HFFc6 (cell line): ENCODE measurements at places on chromosomes 4 and X.
A peak's percentile ranks its signal among the peaks of the same experiment; 100 is the strongest.

- no peak for DNase-seq
These were observed 1.9 kb downstream of the POU4F2 start for GRCh38 chr4:146640465-146641061.

DNA sequence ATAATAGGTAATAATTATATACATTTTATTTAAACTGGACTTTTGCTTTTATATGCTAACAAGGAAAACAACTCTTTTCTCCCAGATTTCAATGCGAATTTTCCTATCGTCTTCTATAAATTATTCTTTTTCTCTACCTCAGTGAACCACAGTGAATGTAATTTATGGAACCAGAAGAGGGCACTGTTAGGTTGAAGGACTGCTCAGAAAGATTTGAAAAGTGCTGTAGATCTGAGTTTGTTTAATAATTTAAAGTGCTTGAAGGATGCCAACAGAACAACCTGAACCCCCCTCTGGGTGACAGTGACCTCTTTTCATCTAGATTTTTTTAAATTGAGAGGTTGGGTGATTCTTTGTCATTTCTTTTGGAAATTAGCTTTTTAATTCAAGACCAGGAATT is 54.9 kb downstream of the PHOX2B start:
- DNase-seq = peak; percentile 39

DNA sequence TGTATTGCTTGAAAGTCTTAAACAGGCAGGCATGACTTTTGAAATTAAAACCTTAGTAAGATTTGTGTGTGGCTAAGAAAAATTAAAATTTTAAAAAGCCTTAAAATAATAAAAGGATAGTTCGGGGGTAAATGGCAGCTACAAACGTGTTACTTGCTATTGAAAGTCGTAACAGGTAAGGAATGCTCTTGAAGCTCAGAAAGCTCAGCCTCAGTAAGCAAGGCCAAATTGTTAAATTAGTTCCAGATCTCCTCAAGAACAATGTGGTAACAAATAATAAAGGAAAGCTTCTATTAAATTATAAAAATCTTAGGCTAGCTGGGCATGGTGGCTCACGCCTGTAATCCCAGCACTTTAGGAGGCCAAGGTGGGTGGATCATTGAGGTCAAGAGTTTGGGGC is 25.5 kb downstream of the PRMT9 start:
- no peak for DNase-seq

DNA sequence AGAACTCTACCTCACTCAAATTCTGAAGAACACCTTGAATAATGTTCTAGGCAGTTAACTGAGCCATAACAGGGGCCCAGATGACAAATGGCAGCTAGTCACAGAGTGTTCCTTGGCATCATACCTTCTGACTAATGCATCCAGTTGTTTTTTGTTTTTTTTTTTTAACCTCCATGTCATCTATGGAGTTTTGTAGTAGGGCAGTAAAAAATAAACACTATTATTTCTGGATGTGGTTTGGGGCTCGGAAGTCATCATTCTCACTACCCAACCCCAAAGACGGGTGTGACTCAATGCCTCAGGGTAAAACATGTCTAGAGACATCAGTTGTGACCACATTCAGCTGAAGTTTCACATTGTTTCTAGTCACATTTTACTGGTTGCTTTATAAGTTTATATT is 31.2 kb upstream of the MCF2 start:
- DNase-seq = peak; percentile 63

- DNase-seq = no peak
These were observed 53.1 kb downstream of the NDST3 start for GRCh38 chr4:118087366-118087765.

- no peak for DNase-seq
These were observed 7.5 kb downstream of the BCOR start for GRCh38 chrX:40090050-40090804.

- peak; percentile 68 for DNase-seq
These were observed 12.7 kb downstream of the GAB3 start for GRCh38 chrX:154738011-154738738.

DNA sequence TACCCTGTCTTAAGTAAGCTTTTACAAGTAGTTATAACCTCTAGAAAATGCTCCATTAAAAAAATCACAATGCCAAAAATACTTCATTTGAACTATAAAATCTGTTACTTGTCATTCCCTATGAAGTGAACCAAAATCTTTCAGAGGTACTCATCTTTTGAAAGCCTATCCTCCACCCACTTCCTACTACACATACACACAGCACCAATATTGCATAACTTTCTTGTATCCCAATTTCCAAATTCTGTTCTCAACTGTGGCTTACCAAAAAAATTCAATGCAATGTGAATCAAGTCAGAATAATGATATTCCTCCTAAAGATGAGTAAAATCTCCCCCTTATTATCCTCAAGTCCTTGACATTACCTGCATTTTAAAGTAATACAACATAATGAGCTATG is 15.9 kb downstream of the DHX15 start:
- no peak for DNase-seq

DNA sequence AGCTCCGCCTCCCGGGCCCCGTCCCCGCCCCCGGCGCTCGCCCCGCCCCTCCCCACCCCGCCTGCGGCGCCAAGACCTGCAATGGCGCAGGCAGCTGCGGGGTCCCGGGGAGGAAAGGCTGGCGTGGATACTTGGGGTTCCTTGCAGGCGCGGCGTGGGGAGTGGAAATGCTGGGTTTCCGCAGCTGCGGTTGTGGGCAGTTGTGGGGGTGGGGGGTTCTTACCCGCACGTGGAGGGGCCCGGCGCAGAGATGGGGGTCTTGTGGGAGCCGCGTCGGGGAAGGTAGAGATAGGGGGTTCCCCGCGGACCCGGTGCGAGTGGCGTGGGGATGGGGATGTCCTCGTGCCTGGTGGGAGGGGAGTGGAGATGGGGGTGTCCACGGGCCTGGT is 680 bp upstream of the ASMTL start:
- no peak for DNase-seq

DNA sequence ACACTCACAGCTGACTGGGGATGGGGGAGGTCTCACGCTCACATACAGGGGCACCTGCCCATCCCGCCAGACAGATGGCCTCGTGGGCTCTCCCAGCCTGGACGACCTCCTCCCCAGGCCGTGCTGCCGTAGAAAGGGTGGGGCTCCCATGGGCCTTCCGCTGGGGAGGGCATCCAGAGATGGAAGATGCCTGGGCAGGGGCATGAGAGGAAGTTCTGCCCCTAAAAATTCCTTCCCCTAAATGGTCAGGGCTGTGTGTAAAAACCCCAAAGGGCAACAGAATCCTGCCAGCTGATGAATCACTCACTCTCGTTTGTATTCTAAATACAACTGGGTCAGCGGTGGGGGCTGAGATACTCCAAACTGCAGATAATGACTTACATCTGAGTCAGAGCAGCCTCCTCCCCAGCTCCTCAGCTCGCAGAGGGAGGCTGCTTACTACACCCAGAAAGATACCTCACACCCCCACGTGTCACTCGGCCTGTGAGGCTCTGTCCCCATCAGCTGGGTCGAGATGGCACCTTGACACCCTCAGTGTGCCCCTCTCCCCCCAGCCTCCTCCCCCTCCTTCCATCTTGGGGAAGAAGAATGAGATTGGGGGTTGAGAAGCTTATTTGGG is 10.1 kb downstream of the WDR1 start:
- peak; percentile 98 for DNase-seq

- DNase-seq = no peak
These were observed 175.4 kb downstream of the FAT4 start for GRCh38 chr4:125489952-125490690.

- no peak for DNase-seq
These were observed 634.7 kb upstream of the BOD1L1 start for GRCh38 chr4:14262221-14262620.

GRCh38 chrX:114675365-114675764 is 91.5 kb downstream of the HTR2C start:
- DNase-seq = peak; percentile 20

DNA sequence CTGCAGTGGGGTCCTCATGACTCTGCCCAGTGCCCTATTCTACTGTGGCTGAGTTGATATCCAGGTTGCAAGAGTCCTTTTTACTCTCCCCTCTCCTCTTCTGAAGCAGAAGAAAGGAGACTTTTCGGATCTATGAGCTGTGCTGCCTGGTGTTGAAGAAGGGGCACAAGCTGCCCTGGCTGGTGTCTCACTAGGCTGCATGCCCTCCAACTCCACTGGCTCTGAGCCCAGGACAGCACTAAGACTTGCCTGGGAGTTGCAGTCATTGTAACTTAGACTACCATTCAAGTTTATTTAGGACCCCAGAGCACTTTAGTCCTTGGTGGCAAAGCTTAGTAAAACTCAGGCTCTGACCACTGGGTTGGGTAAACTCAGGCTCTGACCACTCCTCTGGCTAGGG is 89.4 kb downstream of the GABRB1 start:
- DNase-seq = no peak

DNA sequence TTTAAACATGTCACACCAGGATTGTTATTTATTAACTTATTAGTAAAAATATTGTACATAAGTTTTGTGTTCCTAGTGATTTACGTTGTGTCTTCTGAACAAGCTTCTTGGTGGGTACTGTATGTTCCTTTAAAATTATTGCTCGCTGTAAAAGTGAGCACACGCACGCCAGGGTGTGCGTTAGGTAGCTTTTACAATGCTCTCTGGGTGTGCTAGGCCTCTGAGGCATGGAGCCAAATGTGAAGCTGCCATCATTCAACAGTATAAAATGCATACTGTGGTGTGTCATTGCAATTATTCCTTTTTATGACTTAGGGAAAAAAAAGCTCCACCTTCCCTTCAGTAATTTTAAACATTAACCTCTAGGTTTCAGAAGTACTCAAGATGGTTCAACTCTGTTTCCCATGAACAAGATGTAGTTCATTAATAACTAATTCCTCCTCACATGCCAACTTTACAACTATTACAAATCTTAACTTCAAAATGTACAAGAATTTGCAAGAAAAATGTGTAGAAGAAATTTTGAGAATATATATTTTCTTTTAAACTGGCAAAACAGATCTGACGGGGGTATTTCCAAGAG is 42.4 kb downstream of the ATOH1 start:
- DNase-seq = no peak
